ENCODE measurements at places on chromosomes 12 and 14. TPM values are rescaled to one million over a fixed set of nuclear protein-coding genes. Genes with fewer than 3 reads are reported as not detected.
A peak's percentile ranks its signal among the peaks of the same experiment; 100 is the strongest.

CCDC175 gene
- not detected for total RNA-seq

DCAF11 gene
- total RNA-seq: 75.6 TPM

FGF6 gene
- total RNA-seq: not detected

STAB2 gene
- total RNA-seq: 0.25 TPM

POMT2 gene
- 33.1 TPM for total RNA-seq

GRCh38 chr12:15851045-15851620 lies 31.1 kb upstream of the STRAP start:
- H3K36me3 ChIP-seq: no peaks in the 10 kb centered on the region
- no peak overlapping the region for H3K4me3 ChIP-seq
- no peaks in the 10 kb centered on the region for H3K27me3 ChIP-seq
- H3K27ac ChIP-seq: peak overlapping the region; percentile 17

GRCh38 chr12:1044199-1044598 lies 53.2 kb downstream of the ERC1 start:
- no peak for DNase-seq
- no peak overlapping the region for H3K27ac ChIP-seq
- no peaks in the 10 kb centered on the region for H3K36me3 ChIP-seq
- H3K27me3 ChIP-seq: no peaks in the 10 kb centered on the region

GRCh38 chr12:25422241-25422640 lies 130.8 kb downstream of the LMNTD1 start:
- no peaks in the 10 kb centered on the region for H3K27me3 ChIP-seq
- H3K4me1 ChIP-seq: no peaks in the 10 kb centered on the region
- DNase-seq: no peak
- H3K27ac ChIP-seq: no peak overlapping the region
- no peak overlapping the region for H3K4me3 ChIP-seq

GRCh38 chr14:20998674-20999366 lies at the start of gene SLC39A2:
Gene SLC39A2, plus strand, starts transcription at chr14:20999293. Its CDS starts 154 bp downstream, at chr14:20999447.
- no peak for DNase-seq
- peaks cover 33% of the 10 kb centered on the region for H3K36me3 ChIP-seq
- no peak within 1 kb of the TSS for H3K4me3 ChIP-seq
- H3K27ac ChIP-seq: peak within 1 kb of the TSS; percentile 64
- H3K27me3 ChIP-seq: no peaks in the 10 kb centered on the region
- H3K4me1 ChIP-seq: peaks cover 29% of the 10 kb centered on the region

DNA sequence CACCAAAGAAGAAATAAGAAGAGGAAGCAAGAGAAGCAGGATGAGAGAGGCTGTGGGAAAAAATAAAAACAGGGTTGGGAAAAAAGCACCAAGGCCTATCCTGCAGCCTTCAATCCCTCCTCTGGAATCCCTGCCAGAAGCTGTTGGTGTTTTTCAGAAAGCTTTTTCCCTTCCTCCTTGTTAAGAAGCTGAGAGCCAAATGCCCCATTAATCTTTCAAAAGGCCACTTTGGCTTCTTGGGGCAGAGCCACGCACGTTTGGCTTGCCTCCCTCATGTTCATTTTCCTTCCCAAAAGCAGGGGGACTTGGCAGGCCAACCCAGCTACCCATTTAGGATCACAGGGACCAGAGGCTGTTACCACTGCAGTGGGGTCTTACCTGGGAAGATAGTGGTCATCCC lies 365.3 kb downstream of the NUAK1 start:
- no peaks in the 10 kb centered on the region for H3K27me3 ChIP-seq
- H3K27ac ChIP-seq: no peak overlapping the region
- DNase-seq: no peak
- peaks cover 13% of the 10 kb centered on the region for H3K4me1 ChIP-seq
- no peaks in the 10 kb centered on the region for H3K36me3 ChIP-seq
- no peak overlapping the region for H3K4me3 ChIP-seq

DNA sequence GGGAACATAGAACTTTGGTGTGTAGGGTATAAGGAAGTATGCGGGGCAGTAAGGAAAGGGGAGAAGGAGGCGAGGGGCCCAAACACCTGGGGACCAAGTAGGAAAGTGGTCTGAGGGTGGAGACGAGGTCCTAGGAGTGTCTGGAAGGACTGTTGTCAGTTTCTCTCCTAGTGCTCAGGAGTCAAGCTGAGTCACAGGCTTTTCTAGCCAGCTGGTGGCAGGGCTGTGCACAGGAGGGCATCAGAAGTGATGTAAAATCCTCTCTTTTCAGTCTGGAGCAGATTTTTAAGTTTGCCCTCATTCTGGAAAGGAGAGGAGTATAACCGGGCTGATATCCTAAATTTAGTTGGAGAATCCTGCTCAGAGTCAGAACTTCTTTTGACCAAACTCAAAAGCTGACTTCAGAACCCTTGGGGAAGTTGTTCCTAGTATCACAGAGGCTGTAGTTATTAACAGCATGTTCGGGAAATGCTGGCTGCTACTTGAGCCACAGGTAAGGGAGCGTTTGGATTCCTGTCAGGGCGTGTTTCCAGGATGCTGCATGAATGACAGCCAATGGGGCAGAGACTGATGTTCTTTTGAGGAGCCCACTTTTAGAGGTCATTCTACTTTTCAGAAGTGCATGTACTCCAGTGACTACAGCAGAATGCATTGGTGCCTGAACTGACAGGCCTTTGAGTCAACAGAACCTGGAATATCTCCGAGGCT lies 19.3 kb downstream of the ZNF664 start:
- H3K27me3 ChIP-seq: no peaks in the 10 kb centered on the region
- no peaks in the 10 kb centered on the region for H3K36me3 ChIP-seq
- no peak for DNase-seq
- H3K27ac ChIP-seq: no peak overlapping the region

DNA sequence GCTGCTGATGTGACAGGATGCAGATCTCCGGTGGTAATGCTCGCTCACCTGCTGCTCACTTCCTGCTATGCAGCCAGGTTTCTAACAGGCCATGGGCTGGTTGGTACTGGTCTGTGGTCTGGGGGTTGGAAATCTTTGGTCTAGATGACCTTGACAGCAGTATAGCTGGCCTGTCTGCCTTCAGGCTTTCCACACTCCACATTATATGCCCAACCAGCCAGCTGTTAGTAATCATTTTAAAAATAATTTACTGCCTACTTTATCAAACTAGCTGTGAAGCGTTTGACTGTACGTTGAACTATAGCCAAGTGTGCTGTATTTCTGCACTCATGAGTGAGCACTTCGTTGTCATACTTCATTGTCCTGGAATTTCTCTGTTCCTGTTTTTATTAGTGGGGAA lies 424.0 kb upstream of the GARIN6 start:
- no peak for DNase-seq
- H3K27ac ChIP-seq: no peak overlapping the region
- no peaks in the 10 kb centered on the region for H3K27me3 ChIP-seq
- no peaks in the 10 kb centered on the region for H3K4me1 ChIP-seq
- H3K4me3 ChIP-seq: no peak overlapping the region

DNA sequence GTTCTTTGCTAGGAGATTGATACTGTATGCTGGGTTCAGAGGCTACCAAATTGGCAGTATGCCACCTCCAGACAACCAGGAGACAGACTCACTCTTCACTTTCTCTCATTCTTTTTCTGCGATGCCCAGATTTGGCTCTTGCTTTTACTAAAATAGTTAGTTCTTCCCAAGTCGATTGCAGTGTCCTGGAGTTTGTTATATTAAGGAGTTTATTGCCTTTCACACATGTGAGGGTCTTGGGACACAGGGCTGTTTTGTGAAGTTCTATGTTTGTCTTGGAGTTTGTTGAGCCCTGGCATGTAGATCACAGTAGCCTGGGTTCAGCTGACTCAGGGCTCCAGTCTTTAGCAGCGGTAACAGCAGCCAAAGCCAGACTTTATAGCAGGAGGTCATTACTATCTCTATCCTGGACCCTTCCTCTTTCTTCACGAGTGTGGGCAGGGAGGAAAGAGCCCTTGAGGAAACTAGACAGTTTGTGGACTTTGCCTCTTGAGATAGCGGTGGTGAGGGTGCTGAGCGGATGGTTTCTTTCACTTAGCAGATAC lies 1.6 kb downstream of the MLEC start:
- H3K4me1 ChIP-seq: peaks cover 64% of the 10 kb centered on the region
- H3K27ac ChIP-seq: peak overlapping the region; percentile 15
- peak overlapping the region; percentile 77 for H3K4me3 ChIP-seq

- H3K4me3 ChIP-seq: no peak overlapping the region
- H3K27ac ChIP-seq: no peak overlapping the region
- no peaks in the 10 kb centered on the region for H3K36me3 ChIP-seq
Measured at GRCh38 chr12:103441437-103442181, 54.2 kb downstream of the C12orf42 start.

GRCh38 chr14:77883131-77883846 lies 83.4 kb downstream of the ADCK1 start:
- DNase-seq: no peak
- H3K4me1 ChIP-seq: peaks cover 6% of the 10 kb centered on the region
- H3K36me3 ChIP-seq: no peaks in the 10 kb centered on the region

DNA sequence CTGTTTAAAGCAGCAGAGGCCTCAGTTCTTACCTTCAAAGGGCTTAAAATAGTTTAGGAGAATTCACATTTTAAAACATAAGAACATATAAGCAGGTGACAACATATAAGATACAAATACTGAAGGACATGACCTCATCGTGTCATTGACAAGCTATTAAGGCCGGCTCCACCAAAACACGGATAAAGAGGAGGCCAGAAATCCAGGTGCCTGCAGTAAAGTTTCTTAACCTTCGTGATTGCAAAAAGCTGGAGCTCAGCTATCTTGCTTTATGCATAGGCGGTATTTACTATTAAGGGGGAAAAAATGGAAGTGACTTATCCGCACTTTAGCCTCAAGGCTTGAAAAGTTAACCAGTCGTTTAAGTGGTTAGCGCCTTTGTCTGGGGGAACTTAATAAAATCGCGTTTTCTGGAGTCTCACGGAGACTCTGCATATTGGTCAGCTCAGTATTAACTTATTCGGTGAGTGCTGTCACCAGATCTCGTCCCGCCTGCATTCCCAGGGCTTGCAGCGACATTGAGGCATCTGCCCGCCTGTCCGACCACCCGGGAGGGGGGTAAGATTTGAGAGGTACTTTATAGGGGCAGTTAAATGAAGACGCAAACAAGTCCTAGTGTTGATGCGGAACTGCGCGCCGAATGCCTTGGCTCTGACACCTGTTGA lies 1.1 kb upstream of the SP1 start:
- H3K27me3 ChIP-seq: no peaks in the 10 kb centered on the region
- H3K4me1 ChIP-seq: peaks cover 33% of the 10 kb centered on the region
- DNase-seq: no peak
- H3K4me3 ChIP-seq: peak overlapping the region; percentile 51
- H3K27ac ChIP-seq: peak overlapping the region; percentile 96

DNA sequence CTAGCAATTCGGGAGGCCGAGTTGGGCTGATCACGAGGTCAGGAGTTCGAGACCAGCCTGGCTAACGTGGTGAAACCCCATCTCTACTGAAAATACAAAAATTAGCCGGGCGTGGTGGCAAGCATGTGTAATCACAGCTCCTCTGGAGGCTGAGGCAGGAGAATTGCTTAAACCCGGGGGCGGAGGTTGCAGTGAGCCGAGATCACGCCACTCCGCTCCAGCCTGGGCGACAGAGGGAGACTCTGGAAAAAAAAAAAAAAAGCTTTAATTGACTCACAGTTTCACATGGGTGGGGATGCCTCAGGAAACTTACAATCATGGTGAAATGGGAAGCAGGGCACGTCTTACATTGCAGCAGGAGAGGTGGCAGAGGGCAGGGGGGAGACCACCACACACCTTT lies 30.6 kb upstream of the SLC2A3 start:
- DNase-seq: no peak
- no peak overlapping the region for H3K4me3 ChIP-seq
- no peaks in the 10 kb centered on the region for H3K36me3 ChIP-seq
- no peaks in the 10 kb centered on the region for H3K27me3 ChIP-seq

DNA sequence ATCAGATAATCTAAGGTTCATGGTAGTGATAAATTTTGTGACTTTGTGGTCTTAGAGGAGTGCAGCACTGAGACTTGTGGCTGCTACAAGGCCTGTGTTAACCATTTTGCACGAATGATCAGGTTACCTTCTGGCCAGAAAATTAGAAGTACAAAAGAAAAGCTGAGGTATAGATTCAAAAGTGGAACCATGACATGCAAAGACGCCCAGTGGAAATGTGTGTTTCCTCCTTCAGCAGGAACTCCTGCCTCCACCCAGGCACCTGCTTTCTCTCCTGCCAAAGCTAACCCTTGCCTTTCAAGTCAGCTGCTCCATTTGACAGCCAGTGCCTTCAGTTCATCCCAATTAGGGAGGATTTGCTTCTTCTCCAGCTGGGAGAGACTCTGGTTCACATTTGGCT lies 10.1 kb downstream of the PDE6H start:
- no peak overlapping the region for H3K27ac ChIP-seq
- no peak overlapping the region for H3K4me3 ChIP-seq
- no peaks in the 10 kb centered on the region for H3K4me1 ChIP-seq
- H3K36me3 ChIP-seq: no peaks in the 10 kb centered on the region
- no peak for DNase-seq

DNA sequence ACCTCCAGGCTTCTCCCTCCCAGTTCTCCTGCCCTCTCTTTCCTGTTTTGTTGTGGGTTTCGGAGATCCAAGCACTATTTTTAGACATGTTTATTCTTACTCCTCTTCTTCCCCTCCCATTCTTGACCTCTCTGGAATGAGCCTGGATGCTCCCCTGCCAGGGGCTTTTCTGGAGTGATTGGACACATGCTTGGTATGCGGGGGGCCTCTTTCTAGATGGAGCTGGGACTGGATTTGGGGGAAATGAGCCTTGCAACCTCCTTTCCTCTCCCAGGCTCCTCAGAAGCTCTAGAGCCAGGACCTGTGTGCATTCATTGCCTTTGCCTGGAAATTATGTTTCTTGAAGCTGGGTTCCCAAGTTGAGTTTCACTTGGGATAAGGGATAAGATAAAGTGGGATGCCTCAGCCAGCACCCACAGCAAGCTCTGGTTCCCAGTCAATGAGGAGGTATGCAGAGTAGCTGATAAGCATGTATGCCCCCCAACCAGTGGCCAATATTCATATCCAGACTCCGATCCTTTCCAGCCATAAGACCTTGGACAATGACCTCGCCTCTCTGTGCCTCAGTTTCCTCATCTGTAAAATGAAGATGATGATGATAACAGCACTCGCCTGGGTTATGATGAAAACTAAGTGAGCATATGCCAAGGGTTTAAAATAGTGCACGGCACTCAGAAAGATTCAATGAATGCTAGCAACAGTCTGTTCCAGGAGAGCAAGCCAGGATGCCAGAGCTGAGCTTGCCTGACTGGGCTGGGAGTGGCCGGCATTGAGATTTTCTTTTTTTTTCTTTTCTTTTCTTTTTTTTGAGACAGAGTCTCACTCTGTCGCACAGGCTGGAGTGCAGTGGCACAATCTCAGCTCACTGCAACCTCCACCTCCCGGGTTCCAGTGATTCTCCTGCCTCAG lies 97.8 kb downstream of the SCARB1 start:
- no peaks in the 10 kb centered on the region for H3K36me3 ChIP-seq
- H3K4me3 ChIP-seq: no peak overlapping the region
- DNase-seq: no peak

- H3K27me3 ChIP-seq: no peaks in the 10 kb centered on the region
- no peak for DNase-seq
- peaks cover 11% of the 10 kb centered on the region for H3K4me1 ChIP-seq
Measured at GRCh38 chr14:97456958-97457357, 659.8 kb downstream of the VRK1 start.
